Stimulated activated CD4-positive, alpha-beta T cell treated with anti-CD3 and anti-CD28 coated beads, TNF-alpha, amount 100 ng/mL, for 24 hours (primary cell): ENCODE measurements at places on chromosomes 2 and 18.

DNA sequence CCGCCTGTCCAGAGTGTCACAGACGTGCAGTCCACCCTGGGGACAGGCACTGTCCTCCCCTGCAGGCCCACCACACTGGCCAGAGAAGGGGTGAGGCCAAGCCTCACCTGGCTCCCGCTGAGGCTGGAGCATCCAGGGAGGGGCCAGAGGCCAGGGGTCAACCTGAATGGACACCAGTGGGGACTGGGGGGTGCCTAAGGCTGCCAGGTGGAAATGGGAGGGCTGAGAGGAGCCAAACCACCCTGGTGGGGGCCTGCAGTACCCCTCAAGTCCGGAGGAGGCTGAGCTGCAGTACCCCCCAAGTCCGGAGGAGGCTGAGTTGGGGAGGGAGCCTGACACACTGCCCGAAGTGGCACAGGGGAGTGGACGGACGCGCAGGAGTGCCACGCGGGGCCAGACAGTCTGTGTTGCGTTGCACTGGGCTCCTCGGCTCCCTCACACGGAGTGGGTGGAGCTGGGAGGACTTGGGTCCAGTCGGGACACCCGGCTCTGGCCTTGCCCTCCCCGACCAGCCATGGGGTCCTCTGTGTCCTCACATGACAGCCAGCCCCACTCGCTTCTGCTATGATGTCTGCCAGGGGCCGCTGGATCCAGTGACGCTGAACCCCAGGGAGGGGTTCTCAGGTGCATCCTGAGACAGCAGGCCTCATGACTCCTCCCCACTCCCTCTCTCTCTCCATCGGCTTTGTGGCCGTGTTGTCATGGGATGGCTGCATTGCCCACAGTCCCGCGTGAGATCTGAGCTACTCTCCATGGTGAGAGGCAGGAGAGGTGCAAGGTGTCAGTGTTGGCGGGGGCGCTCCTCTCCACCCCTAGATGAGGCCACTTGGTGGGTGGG lies 22.3 kb upstream of the GPC1 start:
- DNase-seq: no peak

- DNase-seq: no peak
Measured at GRCh38 chr2:81942136-81942680, 1637.7 kb upstream of the LRRTM1 start.

DNA sequence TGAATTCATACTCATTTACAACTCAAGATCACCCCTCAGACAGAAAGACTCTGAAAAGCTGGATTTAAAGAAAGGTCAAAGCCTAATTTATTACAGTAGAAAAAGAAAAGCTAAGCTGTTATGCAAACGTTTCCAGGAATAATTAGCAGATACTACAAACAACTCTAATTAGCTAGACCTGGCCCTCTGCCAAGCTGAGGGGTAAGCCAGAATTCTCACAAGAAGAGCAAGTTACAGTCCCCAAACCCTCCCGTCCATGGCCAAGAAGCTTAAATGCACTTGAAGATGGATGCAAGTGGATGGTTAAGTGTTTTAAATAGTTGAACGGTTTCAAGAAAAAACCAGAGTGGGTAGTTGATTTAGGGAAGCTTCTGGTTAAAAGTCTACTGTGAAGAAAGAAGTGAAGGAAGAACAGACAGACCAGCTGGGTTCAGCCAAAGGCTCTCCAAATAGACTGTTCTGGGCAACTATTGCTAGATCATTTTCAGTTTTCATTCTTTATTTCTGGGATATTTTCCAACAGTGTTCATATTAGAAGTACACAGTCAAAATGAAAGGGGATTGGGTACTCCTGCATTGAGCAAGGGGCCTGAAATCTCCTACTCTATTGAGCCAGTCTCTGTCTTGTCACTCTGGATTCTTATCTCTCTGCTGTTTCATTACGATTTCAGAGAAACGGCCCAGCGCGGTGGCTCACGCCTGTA lies 4.8 kb downstream of the LMAN2L start:
- DNase-seq: no peak

- DNase-seq: no peak
Measured at GRCh38 chr18:58196881-58197872, 153.2 kb downstream of the NEDD4L start.

GRCh38 chr2:45643543-45644542 lies 7.6 kb upstream of the PRKCE start:
- peak; percentile 56 for DNase-seq

DNA sequence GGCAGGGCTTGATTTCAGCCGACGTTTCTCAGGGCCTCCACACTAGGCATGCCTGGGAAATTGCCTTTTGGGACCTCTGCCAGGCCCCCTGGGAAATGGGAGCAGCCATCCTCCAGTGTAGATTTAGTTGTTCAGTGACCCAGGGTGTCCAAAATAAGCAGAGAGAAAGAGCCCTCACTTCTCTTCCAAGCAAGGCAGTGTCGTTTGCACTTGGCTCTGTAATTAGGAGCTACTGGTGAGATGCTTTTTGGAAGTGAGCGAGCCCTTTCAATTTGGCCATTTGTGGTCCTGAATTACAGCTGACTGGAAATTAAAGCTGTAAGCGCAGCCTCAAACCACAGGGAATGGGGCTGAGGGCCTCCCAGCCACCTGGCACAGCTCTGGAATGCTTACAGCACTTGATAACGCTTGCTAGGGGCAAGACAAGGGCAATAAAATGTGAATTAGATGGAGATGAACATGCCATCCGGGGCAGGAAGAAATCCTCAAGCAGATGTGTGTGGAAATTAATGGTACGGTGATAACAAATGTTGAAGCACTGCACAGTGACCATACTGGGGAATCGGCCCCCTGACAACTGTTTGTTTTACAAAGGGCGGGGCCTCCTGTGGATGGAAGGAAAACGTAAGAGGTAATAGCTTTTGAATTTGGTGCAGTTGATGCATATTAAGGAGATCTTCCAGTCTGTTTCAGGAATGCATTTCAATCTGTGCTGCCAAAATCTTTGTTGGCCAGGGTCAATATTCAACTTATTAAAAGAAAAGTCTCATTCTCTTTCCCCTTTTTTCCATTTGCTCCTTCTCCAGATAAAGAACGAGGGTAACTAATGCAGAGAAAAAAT lies 173.1 kb downstream of the UXS1 start:
- no peak for DNase-seq

GRCh38 chr2:233058717-233059546 lies 1.2 kb upstream of the INPP5D start:
- DNase-seq: no peak

- no peak for DNase-seq
Measured at GRCh38 chr2:241797441-241798080, 11.4 kb upstream of the NEU4 start.

- DNase-seq: no peak
Measured at GRCh38 chr18:23828426-23828825, 139.2 kb downstream of the LAMA3 start.

DNA sequence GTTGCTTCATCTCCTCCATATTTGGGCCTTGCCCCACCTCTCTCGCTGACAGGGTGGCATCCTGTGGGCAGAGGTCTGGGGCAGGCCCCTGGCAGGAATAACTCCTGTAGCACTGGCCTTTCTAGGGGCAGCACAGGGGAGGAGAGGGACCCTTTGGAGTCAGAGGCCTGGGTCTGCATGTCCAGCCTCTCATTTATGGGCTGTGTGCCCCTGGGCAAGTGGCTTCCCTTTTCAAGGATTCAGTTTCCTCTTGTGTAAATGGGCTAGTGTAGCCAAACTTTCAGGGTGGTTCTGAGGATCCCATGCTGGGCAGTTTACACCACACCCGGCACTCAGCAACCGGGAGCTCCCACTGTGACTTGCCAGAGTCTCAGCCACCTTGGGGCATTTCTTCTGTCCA lies 23.4 kb downstream of the ADRA2B start:
- DNase-seq: no peak

GRCh38 chr2:76445880-76446279 lies 735.2 kb upstream of the GCFC2 start:
- DNase-seq: no peak

DNA sequence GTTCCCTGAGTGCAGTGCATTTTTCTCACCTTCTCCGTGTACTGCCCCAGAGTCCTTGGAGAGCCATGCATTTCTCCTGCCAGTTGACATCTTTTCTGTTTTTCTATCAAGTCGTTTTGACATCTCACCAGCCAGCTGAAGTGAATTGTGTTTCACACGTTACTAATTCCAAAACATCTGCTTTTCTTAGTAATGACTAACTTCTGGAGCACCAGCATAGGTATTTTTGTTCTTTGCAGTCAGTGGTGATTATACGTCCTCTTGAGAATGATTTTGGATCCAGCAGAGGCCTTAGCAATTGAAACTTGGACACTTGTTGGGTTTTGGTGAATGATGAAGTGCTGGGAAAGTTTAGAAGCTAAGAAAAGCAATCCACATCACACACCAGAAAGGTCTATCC lies 112.5 kb downstream of the PIK3C3 start:
- no peak for DNase-seq

- no peak for DNase-seq
Measured at GRCh38 chr2:42923580-42924417, 131.4 kb upstream of the HAAO start.

- DNase-seq: no peak
Measured at GRCh38 chr2:54579682-54580620, 123.8 kb downstream of the SPTBN1 start.

DNA sequence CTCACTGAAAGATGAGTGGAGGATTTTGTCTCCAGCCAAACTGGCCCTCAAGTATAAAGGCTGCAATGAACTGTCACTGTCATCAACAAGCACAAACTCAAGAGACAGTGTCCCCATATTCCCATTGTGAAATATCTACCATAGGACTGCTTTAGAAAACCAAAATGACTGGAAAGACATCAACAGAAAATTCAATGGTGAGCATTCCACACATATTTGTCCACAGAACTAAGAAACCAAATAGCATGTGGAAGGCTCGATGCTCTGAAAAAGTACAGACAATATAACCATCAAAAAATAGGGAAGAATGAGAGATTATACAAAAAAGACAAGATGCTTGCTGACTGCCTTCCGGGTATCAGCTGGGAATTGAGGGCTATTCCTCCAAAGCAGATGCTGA lies 37.6 kb downstream of the TGFBRAP1 start:
- DNase-seq: no peak

DNA sequence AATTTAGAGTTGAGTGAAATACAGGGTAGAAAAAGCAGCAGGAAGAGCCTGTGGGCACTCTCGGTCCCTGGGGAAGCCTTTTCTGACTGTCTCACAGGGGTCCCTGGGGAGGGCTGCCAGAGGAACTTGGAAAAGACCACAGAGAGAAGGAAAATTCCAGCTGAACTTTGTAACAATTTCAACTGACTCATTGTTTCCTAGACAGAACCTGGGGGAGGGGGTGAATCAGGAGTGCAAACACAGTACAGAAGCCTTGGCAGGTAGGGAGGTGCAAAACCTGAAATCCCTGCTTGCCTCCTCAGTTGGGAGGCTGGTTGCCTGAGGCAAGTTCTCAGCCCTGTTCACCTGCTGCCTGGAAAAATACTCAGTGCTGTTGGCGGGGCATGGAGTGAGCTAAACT lies 106.8 kb downstream of the GRB14 start:
- DNase-seq: no peak

GRCh38 chr2:208069186-208069585 lies 43.9 kb upstream of the PLEKHM3 start:
- DNase-seq: no peak
